Temporal lobe (tissue), 4 donors: ENCODE measurements at places on chromosomes 5 and 9. TPM values are rescaled to one million over a fixed set of nuclear protein-coding genes. Genes with fewer than 3 reads are reported as not detected.

Gene POLR3G
- 2.5 TPM for total RNA-seq

Gene WDR38
- total RNA-seq = 0.25 TPM

Gene ATP10B
- total RNA-seq = 3.9 TPM

Gene C9orf153
- 0.25 TPM for total RNA-seq

Gene CCL21
- total RNA-seq = not detected

Gene PPP3R2
- under 0.01 TPM for total RNA-seq

Gene FAT2
- total RNA-seq = 1.7 TPM

Gene TNFSF15
- under 0.01 TPM for total RNA-seq

Gene PCDHGA1
- total RNA-seq = 3.2 TPM

Gene TAS2R1
- total RNA-seq = not detected
